Activated T-cell treated with anti-CD3 and anti-CD28 coated beads, Interleukin-2, amount 50 U/mL, for 1 hour (primary cell): ENCODE measurements at places on chromosomes 1 and 21.

DNA sequence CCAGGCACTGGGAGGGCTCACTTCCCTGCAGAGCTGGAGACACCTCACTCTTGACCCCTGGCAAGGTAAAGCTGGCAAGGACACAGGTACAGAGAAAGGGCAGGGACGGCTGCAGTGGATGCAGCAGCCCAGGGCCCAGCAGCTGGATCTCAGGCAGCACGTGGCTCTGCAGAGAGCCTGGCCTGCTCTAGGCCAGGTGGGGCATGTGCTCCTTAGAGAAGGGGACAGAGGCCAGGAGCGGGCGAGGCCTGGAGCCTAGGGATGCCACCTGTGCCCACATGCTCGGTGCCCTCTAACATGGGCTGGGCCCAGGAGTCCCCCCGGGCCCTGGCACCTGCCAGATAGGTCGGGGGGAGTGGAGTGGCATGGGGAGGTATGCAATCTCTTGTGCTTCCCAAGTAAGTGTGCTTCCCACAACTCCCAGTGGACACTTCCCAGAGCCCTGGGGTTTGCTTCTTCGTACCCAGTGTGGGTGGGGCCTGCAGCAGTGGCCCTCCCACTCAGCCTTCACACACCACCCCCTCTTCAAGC lies 30.0 kb downstream of the WNT3A start:
- DNase-seq, result no peak

- DNase-seq, result no peak
Observed at GRCh38 chr1:206955476-206956451, 9.5 kb upstream of the PIGR start.

GRCh38 chr1:34709547-34709946 lies 45.3 kb upstream of the GJB5 start:
- DNase-seq, result no peak

GRCh38 chr1:225485226-225485625 lies 57.4 kb upstream of the LBR start:
- no peak for DNase-seq

- DNase-seq, result no peak
Observed at GRCh38 chr1:92755541-92756461, 29.1 kb downstream of the EVI5 start.
